ENCODE measurements at places on chromosomes 7 and 10.

DNA sequence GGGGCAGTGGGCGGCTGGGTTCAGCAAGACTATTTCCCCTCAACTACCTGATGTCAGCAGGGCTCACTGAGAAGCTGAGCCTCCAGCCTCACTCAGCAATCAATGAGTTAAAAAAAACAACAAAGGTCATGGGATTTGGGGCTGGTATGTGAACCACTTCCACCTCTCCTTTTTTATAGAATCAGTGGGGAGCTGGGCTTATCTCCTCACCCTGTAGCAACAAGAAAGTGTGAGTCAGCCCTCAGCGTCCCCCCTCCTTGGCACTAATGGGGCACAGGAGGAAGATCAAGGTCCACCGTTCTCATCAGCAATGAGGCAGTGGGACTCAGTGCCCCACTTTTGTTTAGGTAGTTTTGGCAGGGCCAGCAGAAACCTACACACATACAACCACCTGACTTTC lies 823.5 kb upstream of the POM121L12 start:
- DNase-seq = no peak

DNA sequence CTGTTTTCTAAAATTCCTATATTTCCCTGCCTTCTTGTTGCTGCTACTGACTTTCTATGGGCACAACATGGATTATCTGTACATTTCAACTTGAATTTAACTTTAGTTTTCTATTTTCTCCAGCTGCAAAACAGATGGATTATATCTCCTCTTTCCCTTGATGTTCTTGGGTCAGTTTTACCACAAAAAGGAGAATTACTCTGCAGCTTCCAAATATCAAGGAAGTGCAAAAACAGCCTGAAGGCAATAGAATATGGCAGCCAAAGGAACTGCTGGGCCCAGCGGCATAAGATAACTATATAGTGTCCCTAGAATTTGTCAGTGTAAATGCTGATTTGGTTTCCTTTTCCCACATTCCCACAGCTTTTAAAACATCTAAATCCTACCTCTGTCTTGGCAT lies 29.1 kb downstream of the CPED1 start:
- no peak for DNase-seq

DNA sequence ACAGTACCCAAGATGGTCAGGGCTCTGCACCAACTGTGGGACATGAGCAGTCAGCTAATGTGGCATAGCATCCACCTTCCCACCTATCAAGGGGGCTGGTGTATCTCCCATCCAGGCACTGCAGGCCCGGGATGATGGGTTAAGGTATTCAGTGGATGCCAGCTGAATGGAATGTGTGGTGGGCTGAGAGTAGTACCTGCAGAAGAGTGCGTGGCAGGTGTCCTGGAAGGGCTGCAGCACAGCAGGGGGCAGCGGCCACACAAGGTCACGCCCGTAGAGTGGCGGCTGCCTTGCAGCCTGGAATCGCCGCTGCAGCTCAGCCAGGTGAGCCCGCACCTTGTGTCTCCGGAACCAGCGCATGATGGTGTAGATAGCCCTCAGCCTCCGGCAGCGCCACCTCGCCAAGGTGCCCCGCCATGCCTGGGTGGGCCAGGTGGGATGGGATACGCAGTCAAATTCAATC lies 13.3 kb downstream of the MYO1G start:
- no peak for DNase-seq

DNA sequence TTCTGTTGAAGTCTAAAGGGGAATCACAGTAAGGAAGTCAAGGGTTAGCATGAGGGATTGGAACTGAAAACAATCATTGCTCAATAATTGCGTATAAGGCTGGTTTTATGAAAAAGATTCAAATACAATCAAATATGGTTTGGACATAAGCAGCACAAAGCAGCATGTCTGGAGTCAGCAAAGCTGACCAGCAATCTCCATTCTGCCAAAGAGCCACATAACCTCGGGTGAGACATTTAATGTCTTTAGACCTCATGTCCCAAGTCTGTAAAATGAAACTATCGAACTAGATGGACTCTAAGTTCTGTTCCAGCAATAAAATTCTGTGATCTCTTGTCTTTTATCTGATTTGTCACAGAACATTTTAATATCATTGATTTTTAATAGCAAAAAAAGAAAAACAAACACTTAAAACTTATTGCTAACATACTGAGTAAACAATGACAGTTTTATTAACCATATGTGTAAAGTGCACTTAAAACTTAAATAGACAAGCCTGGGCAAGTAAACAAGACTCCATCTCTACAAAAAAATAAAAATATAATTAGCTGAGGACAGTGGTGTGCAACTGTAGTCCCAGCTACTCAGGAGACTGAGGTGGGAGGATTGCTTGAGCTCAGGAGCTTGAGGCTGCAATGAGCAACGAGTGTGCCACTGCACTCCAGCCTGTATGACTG lies 217.0 kb downstream of the MAGI2 start:
- no peak for DNase-seq

DNA sequence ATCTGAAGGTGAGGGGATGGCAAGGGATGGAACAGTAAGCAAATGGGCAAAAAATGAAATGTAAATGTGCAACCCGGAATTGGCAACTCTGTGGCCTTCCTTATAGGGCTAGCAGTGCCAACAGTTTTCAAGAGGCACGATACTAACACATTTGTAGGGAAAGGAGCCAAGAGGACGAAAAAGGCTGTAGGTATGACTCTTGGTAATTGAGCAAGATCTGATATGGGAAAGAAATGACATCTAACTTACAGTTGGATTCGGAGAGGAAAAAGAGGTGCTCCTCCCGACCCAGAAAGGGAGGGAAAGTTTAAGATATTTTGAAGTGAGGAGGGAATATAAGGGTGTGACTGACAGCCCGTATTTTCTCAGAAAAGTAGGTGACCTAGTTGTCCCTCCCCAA lies 2.1 kb upstream of the CREM start:
- DNase-seq = no peak

Data from stimulated activated CD8-positive, alpha-beta memory T cell treated with anti-CD3 and anti-CD28 coated beads, Interleukin-15, amount 100 ng/mL, for 4 hours (primary cell).